CD4-positive, alpha-beta T cell treated with Interleukin-17A for 4 hours (primary cell): ENCODE measurements at places on chromosomes 6 and 20.

DNA sequence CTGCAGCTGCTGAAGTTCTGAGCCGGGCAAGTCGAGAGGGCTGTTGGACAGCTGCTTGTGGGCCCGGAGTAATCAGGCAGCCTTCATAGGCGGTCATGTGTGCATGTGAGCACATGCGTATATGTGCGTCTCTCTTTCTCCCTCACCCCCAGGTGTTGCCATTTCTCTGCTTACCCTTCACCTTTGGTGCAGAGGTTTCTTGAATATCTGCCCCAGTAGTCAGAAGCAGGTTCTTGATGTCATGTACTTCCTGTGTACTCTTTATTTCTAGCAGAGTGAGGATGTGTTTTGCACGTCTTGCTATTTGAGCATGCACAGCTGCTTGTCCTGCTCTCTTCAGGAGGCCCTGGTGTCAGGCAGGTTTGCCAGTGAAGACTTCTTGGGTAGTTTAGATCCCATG is 21.2 kb upstream of the MAPK13 start:
- DNase-seq, result peak; percentile 56

DNA sequence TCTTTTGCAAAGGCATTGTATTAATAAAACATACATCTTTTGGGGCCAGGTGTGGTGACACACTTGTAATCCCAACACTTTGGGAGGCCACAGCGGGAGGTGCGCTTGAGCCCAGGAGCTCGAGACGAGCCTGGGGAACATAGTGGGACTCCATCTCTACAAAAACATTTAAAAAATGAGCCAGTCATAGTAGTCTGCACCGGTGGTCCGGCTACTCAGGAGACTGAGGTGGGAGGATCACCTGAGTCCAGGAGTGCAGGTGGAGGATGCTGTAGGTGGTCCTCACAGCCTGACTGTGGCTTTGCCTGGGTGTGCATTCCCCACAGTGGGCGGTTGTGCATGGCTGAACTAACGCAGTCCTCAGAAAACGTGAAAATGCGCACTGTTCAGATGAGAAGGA is 162.5 kb downstream of the DLL1 start:
- DNase-seq, result no peak

GRCh38 chr20:20733943-20734342 is 21.5 kb upstream of the RALGAPA2 start:
- DNase-seq, result no peak

GRCh38 chr20:42598581-42598980 is 591.1 kb downstream of the PTPRT start:
- no peak for DNase-seq

DNA sequence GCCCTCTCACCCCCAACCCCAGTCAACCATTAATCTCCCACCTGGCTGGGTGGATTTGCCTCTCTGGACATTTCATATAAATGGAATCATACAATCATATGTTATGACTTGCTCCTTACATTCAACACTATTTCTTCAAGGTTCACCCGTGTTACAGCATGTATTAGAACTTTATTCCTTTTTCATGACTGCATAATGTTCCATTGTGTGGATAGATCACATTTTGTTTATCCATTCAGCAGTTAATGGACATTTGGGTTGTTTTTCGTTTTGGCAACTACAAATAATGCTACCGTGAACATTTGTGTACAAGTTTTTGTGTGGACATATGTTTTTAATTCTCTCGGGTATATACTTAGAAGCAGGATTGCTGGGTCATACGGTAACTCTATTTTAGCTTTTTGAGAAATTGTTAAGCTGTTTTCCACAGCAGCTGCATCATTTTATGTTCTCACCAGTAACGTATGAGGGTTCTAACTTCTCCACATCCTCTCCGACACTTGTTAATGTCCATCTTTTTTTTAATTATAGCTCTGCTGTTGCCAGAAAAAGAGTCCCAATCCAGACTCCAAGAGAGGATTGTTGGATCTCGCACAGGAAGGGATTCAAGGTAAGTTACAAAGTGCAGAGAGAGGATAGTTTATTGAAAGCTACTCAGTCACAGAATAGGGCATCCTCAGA is 15.9 kb upstream of the BNIP5 start:
- DNase-seq, result no peak

DNA sequence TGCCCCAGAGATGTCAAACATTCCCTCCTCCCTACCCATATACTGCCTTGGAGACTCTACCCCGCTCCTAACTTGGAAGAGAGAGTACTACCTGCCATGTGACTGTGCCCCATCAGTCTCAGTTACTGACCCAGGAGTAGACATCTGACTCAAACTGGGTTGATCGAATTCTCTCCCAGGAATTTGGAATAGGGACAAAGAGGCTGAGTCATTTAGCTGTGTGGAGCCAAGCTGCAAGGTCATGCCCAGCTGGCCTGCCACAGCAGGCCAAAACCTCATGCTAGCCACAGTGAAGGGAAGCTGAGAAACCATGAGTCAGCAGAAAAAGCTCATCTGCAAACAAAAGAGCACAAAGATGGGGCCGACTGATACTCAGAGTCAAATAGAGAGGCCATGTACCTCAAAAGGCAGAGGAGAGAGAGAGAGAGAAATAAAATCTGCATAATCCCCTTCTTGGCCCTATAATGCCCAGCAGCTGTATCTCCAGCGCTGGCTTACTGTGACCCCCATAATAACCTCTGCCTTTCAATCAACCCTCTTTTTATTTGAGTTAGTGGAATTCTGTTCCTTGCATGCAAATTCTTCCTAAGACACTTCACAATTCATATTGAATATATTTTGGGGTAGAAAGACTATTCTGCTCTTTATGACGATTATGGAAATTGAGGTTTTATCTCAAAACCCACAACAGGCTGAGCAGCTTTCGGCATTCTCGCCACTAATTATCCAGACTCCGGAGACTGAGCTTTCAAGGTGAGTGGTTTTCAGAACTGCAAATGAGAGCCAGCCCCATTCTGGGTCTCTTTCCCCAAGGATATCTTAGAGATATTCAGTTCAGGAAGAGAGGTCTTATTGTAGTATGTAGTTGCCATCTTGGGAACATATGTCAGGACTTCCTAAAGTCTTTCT is 21.4 kb upstream of the AKIRIN2 start:
- no peak for DNase-seq

DNA sequence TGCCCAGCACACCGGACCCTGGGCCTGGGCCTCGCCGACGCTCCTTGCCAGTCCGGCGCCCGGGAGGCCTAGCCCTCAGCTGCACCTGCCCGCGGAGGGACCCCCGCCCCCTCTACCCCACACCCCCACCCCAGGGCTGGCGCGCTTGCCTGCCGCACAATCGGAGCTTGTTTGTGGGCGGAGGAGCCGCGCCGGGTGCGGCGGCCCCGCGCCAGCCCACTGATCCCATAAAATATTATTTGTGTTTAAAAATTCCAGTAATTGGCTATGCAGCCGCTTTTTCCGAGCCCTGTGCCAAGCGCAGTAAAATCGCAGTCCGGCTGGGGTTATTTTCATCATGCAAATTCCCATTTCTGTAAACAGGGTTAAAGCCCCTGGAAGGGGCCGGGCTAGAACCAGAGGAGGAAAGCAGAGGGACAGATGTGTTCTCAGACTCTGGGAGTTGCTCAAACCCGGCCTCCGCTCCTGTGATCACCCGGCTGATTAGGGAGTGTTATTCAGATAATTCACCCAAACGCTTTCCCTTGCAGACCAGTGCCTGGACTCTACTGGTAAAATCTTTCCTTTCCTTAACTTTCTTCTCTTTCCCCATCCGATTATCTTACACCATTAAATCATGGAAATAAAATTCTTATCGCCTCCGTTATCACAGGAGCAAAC is 93.1 kb downstream of the NCR2 start:
- no peak for DNase-seq

- DNase-seq, result no peak
Observed at GRCh38 chr6:148578489-148578814, 168.4 kb upstream of the UST start.

DNA sequence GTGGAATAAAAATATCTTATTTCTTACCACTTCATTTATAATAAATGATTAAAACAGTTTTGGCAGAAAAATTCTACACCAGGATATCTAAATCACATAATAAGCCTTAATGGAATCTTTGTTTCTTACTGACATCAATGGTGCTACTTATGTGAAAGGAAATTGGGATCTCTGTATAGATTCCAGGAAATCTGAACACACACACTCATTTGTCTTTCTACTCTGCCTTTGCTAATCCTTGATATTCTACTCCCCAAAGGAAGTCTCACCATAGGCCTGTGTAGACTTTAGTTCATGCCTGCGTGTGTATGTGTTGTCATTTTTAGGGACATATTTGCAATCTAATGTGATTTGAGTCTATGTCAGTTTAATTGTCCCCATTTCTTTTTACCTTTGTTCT is 7.9 kb downstream of the ADGRB3 start:
- no peak for DNase-seq

DNA sequence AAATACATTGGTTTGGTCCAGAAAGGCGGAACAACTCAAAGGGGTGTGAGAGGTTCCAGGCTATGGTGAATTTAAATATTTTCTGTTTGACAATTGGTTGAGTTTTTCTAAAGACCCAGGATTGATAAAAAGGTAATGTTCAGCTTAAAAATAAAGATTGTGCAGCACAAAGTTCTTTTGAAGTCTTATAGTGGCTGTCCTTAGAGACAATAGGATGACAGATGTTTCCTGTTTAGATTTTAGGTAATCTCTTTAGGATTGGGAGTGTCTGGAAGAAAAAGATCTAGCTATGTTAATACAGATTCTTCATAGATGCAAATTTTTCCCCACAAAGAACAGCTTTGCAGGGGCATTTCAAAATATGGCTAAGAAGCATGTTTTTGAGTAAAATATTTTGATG is 119.7 kb downstream of the GRIK2 start:
- no peak for DNase-seq

GRCh38 chr20:63831993-63832686 is 1.1 kb upstream of the ZBTB46 start:
- no peak for DNase-seq

DNA sequence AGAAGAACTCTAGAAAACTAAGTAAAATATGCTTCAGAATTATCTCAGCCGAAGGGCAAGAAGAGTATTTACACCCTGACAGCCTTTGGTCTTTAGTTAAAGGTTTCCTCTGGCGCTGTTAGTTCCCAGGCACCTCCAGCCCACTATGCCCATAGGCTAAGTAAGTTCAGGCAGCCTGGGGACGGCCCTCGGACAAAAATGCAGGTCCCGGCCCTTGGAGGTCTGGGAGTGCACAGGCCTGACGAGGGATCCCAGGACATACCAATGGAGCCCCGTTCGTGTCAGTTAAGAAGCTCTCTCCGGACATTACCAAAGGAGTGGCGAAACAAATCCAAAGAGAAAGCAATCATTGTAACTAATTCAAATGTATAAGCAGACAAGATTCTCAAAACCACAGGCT is 311.8 kb downstream of the CD83 start:
- DNase-seq, result no peak

GRCh38 chr6:102405860-102406259 is 1012.4 kb downstream of the GRIK2 start:
- DNase-seq, result no peak
